GM13976 (cell line): ENCODE measurements at places on chromosomes 2 and 18.
A peak's percentile ranks its signal among the peaks of the same experiment; 100 is the strongest.

DNA sequence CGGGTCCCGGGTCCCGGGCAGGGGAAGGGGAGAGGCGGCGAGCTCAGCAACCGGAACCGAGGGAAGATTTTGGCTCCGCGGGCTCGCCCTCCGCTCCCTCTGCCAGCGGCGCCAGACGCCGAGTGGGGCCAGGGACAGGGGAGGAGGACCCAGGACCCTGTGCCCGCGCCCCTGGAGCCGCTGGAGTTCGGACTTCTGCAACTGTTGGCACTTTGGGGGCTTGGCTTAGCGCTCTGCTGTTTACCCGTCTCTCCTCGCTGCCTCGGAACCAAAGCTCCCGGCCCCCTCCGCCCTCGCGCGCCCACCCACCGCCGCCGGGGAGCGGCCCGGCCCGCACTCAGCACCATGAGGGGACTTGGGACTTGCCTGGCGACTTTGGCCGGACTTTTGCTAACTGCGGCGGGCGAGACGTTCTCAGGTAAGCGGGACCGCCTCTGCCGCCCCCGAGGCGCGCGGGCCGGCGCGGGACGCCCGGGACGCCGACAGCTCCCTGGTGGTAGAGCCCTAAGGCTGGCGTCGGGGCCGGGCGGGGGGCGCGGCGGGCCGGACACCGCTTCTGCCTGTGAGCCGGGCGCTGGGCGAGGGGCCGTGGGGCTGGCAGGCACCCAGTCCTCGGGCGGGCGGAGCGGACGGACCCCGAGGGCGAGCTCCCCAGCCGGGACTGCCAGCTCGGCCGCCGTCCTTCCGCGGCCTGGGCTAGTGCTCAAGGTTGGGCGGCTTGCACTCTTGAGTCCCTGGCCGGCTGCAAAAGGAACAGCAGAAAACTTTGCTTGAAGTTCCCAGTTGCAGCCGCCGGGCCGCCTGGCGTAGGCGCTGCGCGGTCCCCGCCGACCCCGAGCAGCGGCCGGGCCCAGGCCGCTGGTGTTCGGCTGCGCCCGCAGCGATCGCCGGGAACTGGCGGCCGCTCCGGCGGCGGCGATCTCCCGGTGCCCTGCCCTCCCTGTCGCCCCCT lies 634 bp downstream of the PTPRM start:
- peak; percentile 30 for DNase-seq

DNA sequence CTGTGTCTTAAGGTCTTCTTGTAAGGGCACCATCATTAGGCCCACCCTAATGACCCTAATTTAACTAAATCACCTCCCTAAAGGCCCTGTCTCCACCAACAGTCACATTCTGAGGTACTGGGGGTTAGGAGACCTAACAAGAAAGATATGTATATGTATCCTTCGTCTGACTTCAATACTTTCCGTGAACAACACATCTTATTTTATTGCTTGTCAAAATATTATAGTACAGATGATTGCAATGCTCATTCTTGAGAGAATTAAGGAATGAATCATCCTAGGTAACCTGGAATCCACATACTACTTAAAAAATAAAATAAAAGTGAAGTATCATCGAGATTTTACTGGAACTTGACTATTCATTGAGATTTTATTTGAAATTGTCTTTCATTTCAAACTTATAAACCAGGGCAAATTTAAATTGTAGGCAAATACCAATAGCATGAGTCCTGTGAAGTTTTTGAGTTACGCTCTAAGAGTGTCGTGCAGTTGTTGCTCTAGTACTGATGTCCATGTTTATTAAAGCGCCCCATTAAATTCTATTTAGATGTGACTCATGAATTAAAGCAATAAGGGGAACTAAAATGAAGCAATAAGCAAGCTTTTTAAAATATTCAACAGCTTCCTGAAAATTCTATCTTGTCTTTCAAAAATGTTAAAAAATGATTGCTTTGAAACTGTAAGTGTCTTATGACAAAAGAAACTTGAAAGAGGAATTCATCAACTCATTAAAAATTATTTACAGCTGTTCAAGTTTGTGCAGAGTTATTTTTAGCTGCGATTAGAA lies 40.0 kb downstream of the CCDC102B start:
- DNase-seq, result no peak

DNA sequence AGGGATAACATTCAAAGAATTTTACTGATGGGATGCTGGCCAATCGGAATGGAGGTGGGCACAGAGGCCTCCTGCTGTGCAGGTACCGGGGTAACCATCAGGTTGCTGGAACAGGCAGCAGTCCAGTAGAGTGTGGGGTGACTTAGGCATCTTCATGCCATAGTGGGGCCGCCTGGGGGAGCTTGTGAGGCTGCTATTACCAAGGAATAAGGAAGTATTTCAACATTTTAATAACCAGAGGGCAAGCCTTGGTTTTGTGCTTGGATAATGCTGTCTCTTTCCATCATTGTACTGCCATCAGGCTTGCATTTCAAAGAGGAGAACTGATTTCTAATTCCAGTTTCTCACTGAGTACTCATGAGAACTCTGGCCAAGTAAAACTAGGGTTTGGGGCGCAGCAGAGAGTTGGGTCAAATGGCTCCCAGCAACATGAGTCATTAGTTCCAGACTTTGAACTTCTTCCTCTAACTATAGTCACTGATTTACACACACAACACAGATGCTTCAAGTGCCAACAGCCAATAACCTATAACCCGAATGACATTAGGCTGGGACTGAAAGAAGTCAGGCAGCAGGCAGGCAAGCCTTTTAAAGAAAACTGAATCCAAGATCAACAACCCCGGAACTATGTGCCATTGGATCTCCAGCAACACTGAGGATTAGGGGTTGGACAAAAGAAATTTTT lies 56.1 kb upstream of the FHL2 start:
- no peak for DNase-seq

DNA sequence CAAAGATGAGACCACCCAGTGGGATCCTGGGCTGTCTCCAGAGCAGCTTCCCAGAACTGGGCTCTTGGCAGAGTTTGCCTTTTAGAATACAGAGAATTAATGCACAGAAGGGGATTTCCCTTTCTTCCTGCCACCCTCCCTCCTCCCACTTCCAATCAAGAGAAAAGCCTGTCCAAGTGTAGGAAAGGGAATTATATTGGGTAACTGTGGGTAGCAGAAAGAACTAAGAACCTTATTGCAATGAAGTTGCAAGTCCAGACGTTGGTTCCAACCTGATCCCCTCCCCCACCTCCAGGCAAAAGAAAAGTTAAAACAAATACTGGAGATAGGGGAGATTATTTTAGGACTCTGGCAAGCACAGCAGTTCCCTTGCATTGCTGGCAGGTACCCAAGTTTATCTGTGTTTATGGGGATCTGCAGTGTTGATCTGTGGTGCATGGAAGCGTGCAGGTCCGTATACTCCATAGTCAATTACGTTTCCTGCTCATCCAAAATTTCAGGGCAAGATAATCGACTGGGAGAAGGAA lies 114.3 kb downstream of the PRKCE start:
- DNase-seq, result no peak

- no peak for DNase-seq
These were observed 2.3 kb downstream of the TMEM182 start for GRCh38 chr2:102764083-102764482.

GRCh38 chr2:197453914-197454398 lies 604 bp downstream of the COQ10B start:
- peak; percentile 73 for DNase-seq

DNA sequence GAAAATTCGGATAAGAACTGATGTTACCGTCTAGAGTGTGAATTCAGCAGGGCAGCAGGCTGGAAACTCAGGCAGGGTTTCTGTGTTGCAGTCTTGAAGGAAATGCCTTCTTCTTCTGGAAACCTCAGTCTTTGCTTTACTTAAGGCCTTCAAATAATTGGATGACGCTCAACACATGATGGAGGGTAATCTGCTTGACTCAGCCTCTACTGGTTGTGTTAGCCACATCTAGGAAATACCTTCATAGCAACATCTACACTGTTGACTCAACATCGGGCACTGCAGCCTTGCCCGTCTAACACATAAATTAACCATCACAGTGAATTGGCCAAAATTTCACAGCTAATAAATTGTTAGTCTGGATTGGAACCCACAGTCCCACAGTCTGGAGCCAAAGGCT lies 37.2 kb downstream of the YPEL5 start:
- DNase-seq, result no peak

DNA sequence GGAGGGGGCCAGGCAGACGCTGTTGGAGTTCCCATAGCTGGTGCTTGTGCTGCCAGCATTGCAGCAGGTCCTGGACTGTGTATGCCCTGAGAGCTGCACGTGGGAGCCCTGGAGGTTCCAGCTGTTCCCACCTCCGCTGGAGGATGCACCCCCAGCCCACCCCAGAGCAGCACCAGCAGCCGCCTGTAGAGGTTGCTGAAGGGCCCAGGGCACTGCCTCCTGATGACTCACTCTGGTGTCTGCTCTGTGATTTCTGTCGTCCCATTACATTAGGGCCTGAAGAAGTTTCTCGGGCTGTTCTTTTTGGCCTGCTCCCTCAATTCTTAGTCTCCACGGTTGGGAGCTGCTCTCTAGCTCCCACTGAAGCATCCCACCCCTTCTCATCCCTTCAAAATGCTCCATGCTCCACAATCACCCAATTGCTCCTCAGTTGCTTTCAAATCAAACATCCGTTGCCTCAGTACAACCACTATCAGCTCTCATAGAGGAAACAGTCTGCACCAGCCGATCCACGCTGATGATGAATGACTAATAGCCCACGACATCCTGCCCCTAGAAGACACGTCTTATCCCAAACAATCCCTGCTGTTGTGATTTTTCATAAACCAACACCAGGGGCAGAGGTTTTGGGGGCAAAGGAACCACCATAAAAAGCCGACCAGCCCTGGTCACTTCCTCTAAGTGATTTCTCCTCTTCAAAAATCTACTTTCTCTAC lies 65.2 kb upstream of the RNF152 start:
- DNase-seq, result no peak
